ENCODE measurements at places on chromosomes 3 and 15.

DNA sequence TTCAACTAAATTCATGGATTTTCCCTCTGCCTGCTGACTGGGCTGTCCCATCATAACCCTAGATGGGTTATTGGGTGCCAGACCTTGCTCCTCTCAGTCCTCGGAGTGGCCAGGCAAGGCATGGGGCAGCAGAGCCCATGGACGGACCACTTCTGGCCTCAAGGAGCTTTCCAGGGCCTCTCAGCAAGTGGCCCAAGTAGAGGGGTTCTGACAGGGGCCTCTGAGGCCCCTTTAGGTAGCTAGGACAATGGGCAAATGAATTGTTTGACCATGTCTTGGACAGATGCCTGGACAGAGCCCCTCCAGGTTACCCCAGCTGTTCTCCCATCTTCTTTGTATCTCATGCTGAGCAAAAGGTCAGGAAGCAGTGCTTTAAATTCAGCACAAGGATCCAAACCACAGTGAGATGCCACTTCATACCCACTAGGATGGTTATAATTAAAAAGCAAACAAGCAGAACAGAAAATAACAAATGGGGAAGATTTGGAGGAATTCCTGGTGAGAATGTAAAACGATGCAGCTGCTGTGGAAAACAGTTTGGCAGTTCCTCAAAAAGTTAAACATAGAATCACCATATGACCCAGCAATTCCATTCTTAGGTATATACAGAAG is 61.6 kb downstream of the SPSB4 start:
- no peak for DNase-seq

- peak; percentile 80 for DNase-seq
Observed at GRCh38 chr3:114624571-114625181, 330.8 kb downstream of the TIGIT start.

- DNase-seq, result no peak
Observed at GRCh38 chr3:44983484-44983941, 7.5 kb downstream of the EXOSC7 start.

GRCh38 chr15:60017538-60018520 is 13.7 kb downstream of the FOXB1 start:
- DNase-seq, result no peak

DNA sequence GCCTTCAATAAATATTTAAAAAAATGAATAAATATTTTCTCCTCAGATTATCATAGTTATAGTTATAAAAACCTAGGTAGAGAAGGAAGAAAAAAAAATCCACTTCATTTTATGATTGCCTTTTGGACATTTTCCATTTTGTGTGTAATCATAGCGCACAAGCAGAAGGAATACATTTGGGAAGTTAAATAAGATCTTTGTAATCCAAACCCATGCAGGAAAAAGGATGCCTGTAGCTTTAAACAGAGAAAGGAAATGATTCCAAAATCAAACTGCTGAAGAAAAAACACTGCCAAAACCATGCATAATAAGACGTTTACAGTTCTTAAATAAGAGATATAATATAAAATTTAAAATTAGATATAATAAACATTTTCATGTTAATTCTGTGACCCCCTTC is 7.4 kb upstream of the CCDC54 start:
- DNase-seq, result no peak

DNA sequence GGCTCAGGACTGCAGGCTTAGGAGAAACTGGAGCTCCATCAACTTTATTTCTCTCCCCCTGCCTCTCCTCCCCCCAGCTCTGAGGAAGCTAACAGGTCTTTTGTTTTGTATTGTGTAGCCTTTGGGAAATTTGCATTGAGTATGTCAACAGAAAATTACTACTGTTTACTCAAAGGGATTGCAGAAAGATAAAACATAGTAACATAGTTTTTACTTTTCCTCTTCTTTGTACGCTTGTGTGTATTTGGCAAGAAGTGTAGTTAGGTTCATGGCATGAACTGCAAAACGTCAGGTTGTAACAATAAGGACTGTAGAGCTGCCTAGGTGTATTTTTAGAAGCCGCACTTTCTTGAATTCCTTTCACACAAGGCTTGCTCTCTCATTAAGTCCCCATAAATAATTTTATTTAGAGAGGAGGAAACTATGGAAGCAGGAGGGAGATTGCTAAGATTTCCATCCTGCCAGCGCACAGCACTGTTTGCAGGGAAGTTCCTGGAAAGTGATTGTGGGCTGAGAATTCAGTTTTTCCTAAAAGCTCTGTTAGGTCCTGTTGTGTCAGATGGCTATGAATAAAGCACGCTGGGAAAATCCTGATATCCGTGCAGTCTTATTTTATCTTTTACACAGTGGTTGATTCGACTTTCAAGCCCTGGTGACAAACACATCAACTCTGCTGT is 21.1 kb upstream of the SATB1 start:
- DNase-seq, result no peak

Measured in posterior cingulate gyrus (tissue), 11 donors.